ENCODE measurements at places on chromosomes 5 and 9.

GRCh38 chr5:176492431-176492830 lies 44.2 kb downstream of the FAF2 start:
- no peak for DNase-seq

DNA sequence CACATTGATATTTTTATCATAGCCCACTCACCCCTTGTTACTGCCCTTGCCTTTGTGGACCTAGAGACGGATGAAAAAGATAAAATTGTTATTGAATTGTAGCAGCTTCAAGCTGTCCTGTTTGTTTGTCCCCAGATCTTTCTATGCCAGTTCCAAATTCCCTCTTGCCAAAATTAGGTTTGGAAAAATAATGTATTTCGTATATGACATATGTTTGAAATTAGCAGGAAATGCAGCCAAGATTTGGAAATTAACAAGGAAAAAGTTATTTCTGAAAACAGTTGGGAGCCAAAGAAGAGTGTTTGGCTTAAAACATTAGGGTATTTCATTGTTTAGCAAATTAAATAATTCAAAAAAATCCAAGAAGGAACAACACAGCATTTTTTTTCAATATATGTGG lies 33.5 kb downstream of the SPATA31D1 start:
- DNase-seq, result no peak

DNA sequence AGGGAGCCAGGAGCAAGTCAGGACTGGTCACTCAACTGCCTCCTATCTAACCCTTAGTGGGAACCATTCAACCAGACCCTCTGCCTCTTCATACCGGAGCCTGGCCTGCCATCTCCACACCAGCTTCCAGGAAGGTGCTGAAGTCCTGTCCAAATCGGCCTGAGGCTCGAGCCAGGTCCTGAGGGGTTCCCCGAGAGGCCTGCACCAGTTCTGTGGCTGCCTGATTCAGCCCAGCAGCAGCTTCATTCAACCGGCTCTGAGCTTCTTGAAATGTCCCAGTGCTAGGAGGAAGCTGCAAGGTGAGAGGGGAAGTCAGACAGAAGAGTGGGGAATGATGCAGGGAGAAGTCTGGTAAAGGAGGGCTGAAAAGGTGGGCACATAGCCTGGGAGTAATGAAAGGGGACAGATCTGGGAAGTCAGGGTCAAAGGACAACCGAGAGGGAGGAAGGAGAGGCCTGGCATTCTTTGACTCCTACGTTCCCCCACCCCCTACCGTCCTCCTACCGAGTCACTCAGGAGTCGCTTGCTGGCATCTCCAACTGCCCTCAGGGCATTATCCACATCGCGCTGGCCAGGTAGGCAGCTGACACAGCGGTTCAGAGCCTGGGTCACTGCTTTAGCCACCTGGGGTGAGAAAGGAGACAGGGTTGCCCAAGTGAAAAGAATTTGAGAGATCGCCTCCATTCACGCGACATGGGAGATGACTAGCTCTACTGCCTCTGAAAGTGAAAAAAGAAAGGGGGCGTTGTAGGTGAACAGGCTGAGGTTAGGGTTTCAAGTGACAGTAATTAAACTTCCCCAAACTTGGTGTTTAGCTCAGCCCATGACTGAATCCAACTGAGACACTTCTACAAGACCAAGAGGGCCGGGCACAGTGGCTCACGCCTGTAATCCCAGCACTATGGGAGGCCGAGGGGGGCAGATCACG lies 20.2 kb downstream of the TLN1 start:
- DNase-seq, result no peak

DNA sequence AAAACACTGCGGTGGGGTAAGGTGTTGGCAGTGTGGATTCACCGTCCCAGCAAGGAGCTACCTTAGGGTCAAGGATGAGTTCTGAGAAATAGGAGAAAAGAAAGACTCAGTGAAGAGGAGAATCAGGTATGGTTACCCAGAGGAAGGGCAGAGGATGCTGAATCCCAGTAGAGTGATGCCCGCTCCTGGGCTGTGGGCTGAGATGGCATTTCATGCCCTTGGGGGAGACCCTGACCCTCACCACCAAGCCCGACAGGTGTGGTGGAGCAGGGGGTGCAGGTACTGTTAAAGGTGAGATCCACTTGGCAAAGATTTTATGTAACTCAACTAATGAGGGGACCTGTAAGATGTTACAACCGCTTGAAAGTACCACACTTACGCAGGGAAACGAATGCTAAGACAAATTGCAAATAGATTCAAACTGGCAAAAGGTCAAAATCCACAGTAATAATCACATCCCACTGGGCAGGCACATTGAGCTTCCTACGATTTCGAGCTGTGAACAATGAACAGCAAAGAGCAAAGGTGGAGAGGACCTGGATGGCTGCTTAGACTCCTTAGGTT lies 2.1 kb downstream of the RNU6ATAC start:
- no peak for DNase-seq

DNA sequence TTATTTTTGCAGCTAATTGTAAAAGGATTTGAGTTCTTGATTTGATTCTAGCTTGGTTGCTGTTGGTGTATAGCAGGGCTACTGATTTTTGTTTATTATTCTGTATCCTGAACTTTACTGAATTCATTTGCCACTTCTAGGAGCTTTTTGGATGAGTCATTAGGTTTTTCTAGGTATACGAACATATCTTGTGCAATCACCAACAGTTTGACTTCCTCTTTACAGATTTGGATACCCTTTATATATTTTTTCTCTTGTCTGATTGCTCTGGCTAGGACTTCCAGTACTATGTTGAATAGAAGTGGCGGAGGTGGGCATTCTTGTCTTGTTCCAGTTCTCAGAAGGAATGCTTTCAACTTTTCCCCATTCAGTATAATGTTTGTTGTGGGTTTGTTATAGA lies 210.8 kb downstream of the FGF10 start:
- DNase-seq, result no peak

DNA sequence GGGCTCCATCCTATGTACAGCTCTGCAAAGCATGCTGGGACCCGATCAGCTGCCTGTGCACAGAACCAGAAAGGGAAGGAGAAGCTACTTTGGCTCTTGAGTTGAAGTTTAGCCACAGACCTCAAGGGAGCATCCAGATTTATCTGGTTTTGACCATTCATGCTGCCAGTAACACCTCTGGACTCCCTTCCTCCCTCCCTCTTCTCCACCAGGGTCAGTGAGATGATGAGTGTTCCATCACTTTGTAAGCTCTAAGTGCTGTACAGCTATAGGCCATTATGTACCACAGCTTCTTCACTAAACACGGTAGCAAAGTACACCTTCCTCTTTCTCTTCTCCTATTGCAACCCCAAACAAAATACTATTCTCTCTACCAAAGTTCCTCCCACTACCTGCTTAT lies 77.9 kb downstream of the GLIS3 start:
- no peak for DNase-seq

DNA sequence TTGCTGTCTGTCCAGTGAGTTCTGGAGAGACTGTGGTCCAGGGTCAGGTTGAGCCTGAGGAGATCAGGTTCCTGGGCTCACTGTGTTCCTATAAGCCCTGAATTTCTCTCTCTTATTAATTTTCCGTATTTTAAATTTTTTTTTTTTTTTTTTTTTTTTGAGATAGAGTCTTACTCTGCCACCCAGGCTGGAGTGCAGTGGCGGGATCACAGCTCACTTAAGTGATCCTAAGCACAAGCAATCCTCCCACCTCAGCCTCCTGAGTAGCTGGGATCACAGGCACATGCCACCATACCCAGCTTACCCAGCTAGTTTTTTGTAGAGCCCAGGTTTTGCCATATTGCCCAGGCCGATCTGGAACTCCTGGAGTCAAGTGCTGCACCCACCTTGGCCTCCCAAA lies 22.5 kb downstream of the NDST1 start:
- DNase-seq, result no peak

- no peak for DNase-seq
These were observed 219.4 kb downstream of the NMUR2 start for GRCh38 chr5:152185547-152186245.

DNA sequence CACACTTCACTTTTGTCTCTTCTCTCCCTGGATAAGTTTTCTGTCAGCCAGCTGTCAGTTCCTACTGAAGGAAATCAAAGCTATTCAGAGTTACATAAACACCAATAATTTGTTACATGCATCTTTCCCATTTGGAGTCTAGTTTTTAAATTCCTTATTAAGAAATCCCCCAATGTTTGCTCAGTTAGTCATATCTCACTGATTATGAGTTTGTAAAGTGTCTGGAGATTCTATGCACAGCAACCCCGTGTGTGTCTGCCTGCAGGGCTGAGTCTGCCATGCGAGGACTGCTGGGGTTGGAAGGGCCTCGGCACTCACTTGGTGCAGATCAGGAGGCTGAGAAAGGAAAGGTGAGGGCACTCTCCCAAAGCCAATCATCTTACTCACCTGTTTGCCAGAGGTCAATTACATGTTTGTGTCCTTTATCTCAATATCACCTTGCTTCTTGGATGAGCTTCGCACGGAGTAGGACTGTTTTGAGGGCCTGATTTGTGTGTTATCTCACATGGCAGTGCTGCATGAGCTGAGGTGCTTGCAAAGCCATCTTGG lies 3.3 kb downstream of the ANKRD34B start:
- DNase-seq, result no peak

GRCh38 chr9:130921300-130921988 lies 17.6 kb downstream of the FIBCD1 start:
- DNase-seq, result no peak

- DNase-seq, result no peak
These were observed 27.3 kb downstream of the AFAP1L1 start for GRCh38 chr5:149298842-149299404.

DNA sequence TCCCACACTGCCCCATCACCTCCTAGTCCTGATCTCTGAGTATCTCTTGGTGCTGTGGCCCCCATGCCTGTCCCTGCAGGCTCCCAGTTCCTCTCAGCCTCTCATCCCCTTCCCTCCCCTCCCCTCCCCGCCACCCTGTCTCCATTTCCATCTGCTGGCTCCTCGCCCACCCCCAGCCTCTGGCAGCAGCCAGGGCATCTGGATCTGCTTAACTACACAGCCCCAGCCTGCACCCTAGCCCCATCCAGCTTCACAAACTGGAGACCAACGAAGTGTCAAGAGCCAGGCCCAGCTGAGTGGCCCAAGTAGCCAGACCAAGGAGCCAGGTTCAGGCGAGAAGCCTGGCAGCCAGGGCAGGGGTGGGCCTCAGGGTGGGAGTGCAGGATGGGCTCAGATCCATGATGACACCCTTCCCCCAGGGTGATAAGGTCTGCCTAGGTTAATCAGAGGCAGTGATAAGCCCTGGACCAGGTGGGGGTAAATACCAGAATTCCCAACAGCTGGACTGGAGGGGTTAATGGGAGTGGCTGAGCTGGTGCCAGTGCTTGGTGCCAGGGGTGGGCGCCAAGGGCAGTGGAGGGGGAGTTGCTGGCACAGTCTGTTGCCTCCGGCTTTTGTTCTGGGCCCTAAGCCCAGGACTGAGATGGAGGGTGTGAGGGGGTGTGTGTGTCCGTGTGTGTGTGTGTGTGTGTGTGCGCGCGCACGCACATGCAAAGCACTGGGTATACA lies 2.5 kb downstream of the IL11RA start:
- no peak for DNase-seq

DNA sequence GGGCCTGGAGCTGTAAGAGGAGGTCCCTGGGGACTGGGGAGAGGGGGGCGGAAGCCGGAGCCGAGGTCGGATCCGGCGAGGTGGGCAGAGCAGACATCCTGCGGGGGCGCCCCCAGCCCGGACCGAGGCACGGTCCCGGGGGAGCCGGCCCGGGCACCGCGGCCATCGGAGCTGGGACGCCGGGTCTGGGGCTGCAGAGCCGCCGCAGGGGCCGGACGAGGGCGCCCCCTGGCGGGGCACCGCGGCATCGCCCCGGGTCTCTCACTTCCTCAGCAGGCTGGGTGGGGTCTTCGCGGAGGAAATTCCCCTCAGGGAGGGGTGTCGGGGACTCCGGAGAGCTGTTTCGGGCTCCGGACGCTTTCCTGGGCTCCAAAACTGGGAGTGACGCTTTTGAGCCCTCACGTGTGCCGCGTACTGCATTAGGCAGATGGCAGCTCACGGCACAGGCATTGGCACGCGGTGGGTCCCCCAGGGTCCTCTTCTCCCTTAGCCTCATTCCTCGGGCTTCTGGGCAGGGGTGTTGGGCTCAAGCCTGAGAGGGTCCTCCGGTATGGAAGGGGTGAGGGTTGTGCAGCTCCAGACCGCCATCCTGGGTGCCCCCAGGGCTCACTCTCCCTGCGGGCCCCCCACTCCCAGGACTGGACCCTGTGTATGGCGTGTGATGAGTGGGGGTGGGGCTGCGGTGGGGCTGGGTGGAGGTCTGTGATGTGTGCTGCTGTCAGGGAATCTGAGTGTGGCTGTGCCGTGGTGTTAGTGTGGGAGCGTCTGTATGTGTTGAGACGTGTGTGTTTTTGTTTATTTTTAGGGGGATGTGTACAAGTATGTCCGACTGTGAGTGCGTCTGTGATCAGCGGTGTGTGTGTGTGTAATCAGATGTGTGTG lies 29.6 kb downstream of the LHX2 start:
- DNase-seq, result no peak
